Activated CD4-positive, alpha-beta memory T cell treated with anti-CD3 and anti-CD28 coated beads for 36 hours (primary cell): ENCODE measurements at places on chromosomes 12 and 14. TPM values are rescaled to one million over a fixed set of nuclear protein-coding genes. Genes with fewer than 3 reads are reported as not detected.

DNA sequence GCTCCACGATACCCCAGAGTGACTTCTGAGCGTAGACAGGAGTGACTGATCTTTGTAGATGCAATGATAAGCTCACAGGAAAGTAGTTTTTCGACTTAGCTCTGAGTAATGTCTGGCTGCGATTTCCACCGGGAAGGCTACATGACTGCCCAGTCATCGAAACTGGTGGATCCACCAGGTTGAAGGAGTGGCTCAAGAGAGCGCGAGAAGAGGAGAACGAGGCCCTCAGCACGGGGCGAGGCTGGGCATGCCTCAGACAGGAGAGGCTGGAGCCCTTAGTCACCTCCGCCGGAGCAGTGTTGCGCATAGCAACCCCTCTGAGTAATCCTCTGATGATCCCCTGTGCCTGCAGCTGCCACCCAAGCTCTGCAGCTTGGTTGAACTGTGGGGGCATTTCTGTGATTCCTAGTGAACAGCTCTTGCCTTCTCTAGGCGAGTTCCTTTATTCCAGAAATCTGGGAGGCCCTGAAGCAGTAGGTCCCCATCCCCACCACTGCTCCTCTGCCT, 25.6 kb downstream of the ELK3 start:
- H3K4me1 ChIP-seq = peaks cover 53% of the 10 kb centered on the region
- H3K4me3 ChIP-seq = no peak overlapping the region
- peak; percentile 36 for DNase-seq
- peaks cover 37% of the 10 kb centered on the region for H3K36me3 ChIP-seq
- H3K27me3 ChIP-seq = no peaks in the 10 kb centered on the region

Gene RD3L
- total RNA-seq = not detected

Gene PTPN21
- not detected for total RNA-seq

Gene SERPINA3
- total RNA-seq = not detected

- no peak for DNase-seq
- no peaks in the 10 kb centered on the region for H3K4me1 ChIP-seq
- no peak overlapping the region for H3K27ac ChIP-seq
- no peak overlapping the region for H3K4me3 ChIP-seq
Measured at GRCh38 chr12:101655393-101655792, 42.0 kb upstream of the CHPT1 start.

DNA sequence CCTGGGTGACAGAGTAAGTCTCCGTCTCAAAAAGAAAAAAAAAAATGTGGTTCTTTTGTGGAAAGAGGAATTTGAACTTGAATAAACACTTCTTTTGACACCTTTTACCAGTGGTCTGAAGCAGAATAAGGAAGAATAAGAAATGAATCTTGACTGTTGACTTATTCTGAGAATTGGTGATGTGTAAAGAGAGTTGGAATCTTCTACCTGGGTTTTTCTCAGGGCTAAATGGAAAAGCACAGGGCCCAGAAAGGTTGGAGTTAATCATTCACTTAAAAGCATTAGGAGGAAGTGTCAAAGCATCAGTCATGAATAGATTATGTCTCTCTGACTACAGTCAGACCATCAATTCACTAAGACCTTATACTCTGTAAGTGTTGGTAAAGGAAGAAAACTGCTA, 13.9 kb downstream of the PNMA1 start:
- H3K4me3 ChIP-seq = no peak overlapping the region
- H3K27ac ChIP-seq = no peak overlapping the region
- peaks cover 38% of the 10 kb centered on the region for H3K4me1 ChIP-seq
- H3K27me3 ChIP-seq = no peaks in the 10 kb centered on the region
- no peak for DNase-seq

Gene SYNDIG1L
- total RNA-seq = not detected

DNA sequence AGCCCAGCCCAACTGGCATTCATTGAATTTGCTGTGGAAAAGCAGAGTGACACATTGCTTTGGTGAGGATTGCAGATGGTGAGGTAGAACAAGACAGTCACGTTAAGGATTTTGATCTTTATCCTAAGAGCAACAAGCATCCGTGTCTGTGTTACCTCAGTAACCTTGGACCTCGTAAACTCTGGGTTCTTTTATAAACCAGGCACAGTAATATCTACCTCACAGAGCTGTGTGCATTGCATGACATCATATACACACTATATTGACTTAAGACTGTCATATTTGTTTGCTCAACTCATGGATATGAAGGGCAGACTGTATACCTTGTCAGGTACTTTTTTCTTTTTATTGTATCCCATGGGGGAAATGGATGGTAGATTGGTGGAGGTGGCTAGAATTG, 156.2 kb downstream of the ETV6 start:
- no peaks in the 10 kb centered on the region for H3K27me3 ChIP-seq
- peaks cover 62% of the 10 kb centered on the region for H3K4me1 ChIP-seq
- no peak overlapping the region for H3K4me3 ChIP-seq
- DNase-seq = no peak
- H3K36me3 ChIP-seq = peaks cover 34% of the 10 kb centered on the region
- H3K27ac ChIP-seq = peak overlapping the region; percentile 3

- no peak overlapping the region for H3K4me3 ChIP-seq
- DNase-seq = peak; percentile 37
- peak overlapping the region; percentile 16 for H3K27ac ChIP-seq
- peaks cover 19% of the 10 kb centered on the region for H3K4me1 ChIP-seq
Measured at GRCh38 chr14:30355431-30355913, 203.5 kb upstream of the G2E3 start.

DNA sequence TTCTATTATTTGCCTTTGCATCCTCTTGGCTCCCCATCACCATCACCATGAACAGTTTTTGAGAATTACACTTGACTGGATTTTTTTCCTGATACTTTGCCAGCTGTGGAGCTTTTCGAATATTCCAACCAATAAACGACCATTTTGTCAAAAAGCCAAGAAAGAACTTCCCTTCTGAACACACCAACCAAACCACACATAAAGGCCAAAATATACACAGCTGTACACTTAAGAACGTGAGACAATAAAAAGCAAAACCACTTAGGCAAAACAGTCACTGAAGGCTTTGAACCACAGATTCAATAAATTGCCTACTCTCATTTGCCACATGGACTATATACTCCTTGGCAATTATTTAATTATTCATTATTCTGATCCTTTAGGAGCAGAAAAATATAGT, 1.1 kb downstream of the C14orf93 start:
- H3K27ac ChIP-seq = peak overlapping the region; percentile 66
- peak overlapping the region; percentile 92 for H3K4me3 ChIP-seq
- peaks cover 2% of the 10 kb centered on the region for H3K36me3 ChIP-seq
- DNase-seq = no peak
- no peaks in the 10 kb centered on the region for H3K27me3 ChIP-seq

GRCh38 chr14:78345131-78345744, 175.1 kb downstream of the NRXN3 start:
- no peaks in the 10 kb centered on the region for H3K4me1 ChIP-seq
- H3K27me3 ChIP-seq = no peaks in the 10 kb centered on the region
- no peaks in the 10 kb centered on the region for H3K36me3 ChIP-seq
- DNase-seq = no peak
- H3K4me3 ChIP-seq = no peak overlapping the region
